NCI-H774 (cell line): ENCODE measurements at places on chromosomes 3 and 15.

DNA sequence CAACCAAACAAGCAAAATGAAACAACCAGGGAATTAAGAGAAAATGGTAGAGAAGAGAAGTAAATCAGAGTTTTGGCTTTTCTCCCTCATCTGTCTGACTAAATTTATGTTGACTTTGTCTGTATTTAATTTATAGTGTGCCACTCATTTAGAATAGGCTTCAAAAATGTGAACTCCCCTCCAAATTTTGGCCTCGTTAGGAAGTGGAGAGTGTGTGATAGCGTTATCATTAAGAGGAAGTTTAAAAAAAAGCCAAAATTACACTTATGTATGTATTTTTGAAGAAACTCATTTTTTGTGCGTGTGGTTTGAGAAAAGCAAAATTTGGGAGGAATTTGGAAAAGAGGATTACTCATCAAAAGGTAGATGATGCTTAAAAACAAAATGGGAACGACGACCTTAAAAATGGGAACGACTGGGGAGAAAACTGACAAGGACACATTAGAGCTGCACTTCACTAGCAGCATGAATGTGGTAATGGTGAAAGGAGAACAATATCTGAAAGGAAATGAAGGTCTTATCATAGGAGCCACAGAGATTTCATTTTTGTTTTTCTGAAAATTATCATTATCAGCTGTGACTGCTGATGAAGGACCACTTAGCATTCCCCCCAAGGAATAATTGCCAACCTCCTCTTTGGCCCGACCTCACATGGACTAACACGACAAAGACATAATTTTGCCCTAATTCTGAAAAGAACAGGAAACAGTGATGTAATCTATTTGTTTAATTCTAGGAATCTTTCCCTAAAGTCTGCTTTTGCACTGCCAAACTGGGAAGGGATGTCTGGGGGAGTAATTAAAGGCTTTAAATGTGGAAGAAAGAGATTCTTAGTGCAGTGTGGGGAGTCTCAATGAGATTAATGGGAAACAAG, 163.2 kb upstream of the P2RY1 start:
- no peak for DNase-seq

DNA sequence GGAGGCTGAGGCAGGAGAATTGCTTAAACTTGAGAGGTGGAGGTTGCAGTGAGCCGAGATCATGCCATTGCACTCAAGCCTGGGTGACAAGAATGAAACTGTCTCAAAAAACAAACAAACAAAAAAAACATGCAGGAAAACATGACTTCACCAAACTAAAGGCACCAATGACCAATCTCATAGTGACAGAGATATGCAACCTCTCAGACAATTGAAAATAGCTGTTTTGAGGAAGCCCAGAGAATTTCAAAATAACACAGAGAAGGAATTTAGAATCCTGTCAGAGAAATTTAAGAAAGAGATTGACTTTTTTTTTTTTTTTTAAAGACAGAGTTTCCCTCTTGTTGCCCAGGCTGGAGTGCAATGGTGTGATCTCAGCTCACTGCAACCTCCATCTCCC, 26.1 kb downstream of the NCBP2 start:
- DNase-seq = no peak

- no peak for DNase-seq
Measured at GRCh38 chr3:141401573-141402475, 33.5 kb downstream of the ZBTB38 start.

DNA sequence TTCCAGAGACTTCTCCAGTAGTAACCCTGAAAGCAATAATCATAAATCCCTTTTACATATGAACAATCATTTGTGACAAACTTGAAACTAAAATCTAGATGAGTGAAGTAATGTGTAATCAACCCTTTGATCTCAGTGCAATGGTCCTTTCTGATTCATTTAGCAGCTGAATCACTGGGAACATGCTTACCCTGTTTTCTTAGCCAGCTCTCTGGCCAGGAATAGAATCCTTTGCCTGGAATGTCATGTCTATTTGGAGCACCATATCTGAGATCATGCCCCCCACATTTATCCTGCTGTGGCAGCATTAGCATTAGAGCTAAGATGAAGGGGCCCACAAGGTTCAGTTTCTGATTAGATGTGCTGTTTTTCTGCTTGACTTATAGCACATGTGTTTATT, 309.8 kb downstream of the OXSM start:
- DNase-seq = no peak

GRCh38 chr3:27859821-27860220, 137.7 kb upstream of the EOMES start:
- no peak for DNase-seq
